ENCODE measurements at places on chromosomes 5 and 9. TPM values are rescaled to one million over a fixed set of nuclear protein-coding genes. Genes with fewer than 3 reads are reported as not detected.

The CYSRT1 gene
- total RNA-seq = 0.81 TPM

The LHX2 gene
- 2.9 TPM for total RNA-seq

The NPR2 gene
- 3.3 TPM for total RNA-seq

The TAS2R1 gene
- total RNA-seq = not detected

The SLC6A19 gene
- total RNA-seq = 0.73 TPM

The APBA1 gene
- 19.7 TPM for total RNA-seq

The ESM1 gene
- not detected for total RNA-seq

The DOK3 gene
- 3.2 TPM for total RNA-seq

The EFNA5 gene
- 0.60 TPM for total RNA-seq

The CCDC180 gene
- 1.1 TPM for total RNA-seq

The SV2C gene
- total RNA-seq = not detected

The SPATA31E1 gene
- total RNA-seq = not detected

The QRFP gene
- total RNA-seq = not detected

DNA sequence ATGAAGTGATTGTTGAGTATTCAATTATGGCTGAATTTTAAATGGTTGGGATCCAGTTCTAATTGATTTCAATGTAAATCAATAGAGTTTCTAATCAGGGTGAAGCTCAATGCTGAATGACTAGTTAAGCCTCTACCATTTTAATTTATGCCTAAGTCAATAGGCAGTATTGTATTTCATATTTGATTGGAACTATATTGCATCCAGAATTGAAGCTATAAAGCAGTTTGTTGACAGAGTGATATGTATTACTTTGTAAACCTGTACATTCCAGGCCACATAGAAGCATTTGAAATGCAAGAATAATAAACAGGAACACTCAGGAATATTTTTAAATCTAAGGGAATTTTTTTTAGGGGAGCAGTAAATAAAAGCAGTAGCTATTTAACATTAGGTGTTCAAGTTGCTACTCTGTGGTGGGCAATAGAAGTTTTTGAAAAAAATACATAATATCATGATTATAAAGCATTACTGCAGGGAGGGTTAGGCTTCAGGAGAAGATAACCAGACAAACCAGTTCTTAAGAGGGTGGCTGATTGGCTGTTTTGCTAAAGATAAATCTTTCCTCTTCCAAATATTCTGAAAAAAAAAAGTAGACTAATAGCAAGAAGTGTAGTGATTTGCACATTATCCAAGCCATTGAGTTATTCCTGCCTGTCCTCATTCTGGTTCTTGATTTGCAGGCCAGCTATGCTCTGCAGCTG lies 492.0 kb upstream of the MEF2C start:
- DNase-seq = no peak

DNA sequence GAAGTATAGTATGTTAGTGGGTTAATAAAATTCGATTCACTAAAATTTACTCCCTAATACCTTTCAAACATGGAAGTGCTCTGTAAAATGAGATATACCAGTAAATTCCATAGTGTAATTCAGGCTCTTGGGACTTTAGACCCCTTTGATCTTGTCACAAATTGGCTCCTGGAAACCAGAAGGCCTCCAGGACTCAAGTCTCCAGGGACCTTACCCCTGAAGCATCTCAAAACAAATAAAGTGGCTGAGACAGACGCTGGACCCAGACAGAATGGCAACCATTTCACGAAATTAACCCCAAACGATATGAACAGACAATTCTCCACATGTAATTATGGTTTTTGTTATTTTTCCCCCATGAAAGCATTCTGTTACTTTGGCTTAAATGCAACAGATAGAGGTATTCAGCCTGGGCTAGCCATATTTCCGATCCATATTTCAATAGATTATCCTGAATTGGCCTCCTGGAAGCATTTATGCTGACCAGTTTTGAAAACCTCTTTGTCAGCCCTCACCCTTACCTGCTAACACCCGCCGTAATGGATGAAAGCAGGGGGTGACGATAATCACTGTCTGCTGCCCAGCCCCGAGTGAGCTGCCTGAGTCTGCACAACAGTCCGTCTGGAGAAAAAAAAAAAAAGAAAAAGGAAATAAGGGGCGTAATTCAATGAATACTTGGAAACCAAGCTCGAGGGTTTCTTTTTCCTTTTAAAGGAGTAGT lies 34.1 kb upstream of the EFNA5 start:
- no peak for DNase-seq

DNA sequence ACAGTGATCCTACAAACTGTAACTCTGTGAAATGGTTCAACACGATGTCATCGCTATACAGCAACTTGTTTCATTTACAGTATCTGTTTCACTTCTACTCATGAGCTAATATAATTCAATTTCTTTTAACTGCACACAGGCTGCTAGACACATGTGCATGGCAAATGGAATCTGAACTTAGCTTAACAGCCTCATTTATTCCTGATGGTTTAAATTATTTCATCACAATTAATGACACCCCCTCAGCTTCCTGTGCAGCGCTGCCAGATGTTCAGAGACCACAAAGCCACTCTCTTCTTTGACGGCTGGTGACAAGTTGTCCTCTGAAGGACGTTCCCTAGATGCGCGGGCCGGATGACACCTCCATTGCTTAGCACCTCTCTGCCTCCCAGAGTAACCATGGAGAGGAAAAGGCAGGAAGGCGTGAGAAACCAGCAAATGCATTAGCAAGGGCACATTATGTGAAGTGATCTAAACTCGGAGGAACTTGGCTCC lies 191.1 kb downstream of the BNC2 start:
- no peak for DNase-seq

DNA sequence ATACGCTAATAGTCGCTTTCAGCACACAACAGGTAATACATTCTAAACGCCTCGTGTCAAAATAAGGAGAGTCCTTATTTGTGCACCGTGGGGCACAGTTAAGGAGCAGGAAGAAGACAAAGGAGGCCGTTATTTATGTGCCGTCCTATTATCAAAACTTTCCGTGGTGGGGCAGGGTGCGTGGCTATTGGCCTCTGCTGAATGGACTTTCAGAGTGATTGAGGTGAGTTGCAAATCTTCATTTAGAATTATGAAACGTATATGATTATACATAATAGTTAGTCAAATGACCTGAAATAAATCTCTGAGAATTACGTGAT lies 833 bp downstream of the C5orf24 start:
- no peak for DNase-seq

DNA sequence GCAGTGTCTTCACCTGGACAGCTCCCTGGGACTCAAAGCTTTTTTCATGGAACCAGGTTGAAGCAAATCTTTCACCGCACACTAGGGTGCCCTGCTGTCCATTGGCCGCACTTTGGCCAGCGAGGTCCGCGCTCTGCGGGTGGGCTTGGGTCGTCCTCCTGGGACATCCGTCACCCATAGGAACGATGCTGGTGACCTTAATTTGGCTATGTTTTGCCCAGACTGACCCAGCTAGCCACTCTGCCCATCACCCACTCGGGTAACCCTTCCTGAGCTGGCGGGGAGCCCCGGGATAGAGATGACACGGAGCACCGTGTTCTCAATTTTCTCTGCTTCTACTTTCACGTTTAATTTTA lies 25.9 kb downstream of the ZDHHC11B start:
- peak; percentile 42 for DNase-seq

DNA sequence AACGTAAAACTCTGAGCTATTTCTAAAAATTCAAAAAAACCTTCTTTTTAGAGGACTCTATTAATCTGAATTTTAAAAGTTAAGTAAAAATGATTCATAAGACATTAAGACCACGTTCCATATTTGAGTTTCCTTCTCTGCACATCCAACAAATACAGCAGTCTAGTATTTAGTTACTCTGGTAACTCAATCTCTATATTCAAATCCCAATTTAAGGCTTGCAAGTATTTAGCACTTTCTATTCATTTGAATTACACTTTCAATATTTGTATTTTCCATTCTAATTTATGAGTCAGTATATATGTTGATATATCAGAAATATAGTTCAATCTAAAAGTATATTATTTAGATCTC lies 17.7 kb downstream of the RFX3 start:
- no peak for DNase-seq

GRCh38 chr5:152592416-152592815 lies 187.3 kb upstream of the NMUR2 start:
- DNase-seq = no peak

GRCh38 chr5:82523633-82524032 lies 245.5 kb upstream of the RPS23 start:
- no peak for DNase-seq

DNA sequence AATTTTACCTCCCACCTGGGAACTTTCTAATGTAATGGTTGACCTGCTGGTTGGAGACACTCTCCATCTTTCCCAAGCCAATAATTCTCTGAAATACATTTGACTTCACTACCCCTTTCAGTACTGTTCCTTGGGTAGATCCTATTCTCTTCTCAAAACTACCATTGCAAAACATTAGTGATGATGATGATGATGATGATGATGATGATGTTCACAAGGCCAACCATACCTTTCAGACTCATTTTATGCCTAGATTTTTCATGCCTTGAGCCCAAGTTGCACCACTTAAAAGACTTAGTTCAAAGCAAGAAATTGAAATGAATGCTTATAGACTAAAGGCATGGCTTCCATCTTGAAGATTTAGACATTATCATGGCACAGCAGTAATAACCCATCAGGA lies 1141.1 kb upstream of the DMAC1 start:
- no peak for DNase-seq

- DNase-seq = no peak
Observed at GRCh38 chr5:137310051-137310730, 188.9 kb downstream of the SPOCK1 start.

DNA sequence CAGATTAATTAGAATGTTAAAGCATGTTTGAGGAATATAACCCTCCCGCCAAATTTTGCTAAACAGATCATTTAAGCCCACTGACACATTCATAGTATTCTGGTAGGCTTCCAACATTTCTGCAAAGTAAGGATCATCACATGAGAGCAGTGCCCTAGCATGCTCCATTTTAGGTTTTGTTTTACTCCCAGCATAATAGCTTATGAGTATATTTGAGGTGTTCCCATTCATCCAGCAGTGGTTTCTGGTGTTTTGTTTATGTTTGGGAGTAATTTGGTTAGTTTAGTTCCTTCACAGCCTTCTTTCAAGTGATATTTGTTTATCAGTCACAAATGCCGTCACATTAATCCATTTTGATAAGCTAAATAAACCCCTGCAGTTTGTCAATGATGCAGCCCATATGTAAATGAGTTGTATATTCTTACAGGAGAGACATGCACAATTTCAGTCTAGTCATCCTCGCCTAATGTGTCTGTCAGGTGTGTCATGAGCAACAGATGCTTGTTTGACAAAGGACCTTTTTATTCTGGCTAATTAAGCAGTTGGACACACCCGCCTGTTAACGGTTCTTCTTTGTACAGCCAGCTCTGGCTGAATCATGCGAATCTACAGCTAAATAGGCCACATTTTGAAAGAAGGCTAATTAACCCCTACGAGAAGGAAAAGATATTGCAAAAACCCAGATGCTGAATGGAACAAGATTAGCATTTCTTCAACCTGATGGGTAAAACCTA lies 124.4 kb downstream of the RFX3 start:
- DNase-seq = no peak

- no peak for DNase-seq
Observed at GRCh38 chr9:12930906-12931305, 156.1 kb downstream of the LURAP1L start.

DNA sequence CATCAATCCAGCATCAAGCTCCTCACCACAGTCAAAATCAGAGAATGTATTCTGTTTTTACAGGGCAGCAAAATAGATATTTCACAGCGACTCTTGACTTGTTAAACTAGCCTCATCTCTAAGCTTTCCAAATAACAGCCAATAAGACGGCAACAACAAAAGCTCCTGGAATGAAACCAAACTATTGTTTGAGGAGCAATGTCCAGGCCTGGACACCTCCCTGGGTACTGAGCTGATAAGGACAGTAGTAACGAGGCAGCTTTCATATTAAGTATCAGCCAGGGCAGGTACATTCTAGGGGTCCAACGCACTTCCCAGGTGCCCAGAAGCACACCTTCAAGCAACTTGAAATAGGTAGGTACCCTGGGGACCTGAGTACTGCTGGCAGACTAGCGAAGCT lies 260.3 kb downstream of the ENC1 start:
- DNase-seq = no peak

GRCh38 chr5:145752947-145753346 lies 82.2 kb downstream of the PRELID2 start:
- no peak for DNase-seq

DNA sequence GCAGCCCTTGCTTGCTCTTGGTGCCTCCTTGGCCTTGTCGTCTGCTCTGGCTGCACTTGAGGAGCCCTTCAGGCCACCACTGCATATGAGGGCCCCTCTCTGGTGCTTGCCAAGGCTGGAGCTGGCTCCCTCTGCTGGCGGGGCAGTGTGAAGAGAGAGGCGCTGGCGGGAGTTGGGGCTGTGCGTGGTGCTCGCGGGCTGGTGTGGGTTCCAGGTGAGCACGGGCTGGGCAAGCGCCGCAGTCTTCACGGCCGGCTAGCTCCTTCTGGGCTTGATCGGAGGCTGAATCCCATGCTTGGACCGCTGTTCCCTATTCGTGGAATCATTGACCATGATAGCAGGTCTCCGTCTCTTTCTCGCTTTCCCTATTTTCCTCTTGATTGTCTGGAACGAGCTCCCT lies 56.5 kb downstream of the XRCC4 start:
- no peak for DNase-seq

- DNase-seq = no peak
Observed at GRCh38 chr9:26301659-26302058, 590.9 kb downstream of the CAAP1 start.

- no peak for DNase-seq
Observed at GRCh38 chr5:139368613-139369012, 14.5 kb downstream of the SLC23A1 start.

DNA sequence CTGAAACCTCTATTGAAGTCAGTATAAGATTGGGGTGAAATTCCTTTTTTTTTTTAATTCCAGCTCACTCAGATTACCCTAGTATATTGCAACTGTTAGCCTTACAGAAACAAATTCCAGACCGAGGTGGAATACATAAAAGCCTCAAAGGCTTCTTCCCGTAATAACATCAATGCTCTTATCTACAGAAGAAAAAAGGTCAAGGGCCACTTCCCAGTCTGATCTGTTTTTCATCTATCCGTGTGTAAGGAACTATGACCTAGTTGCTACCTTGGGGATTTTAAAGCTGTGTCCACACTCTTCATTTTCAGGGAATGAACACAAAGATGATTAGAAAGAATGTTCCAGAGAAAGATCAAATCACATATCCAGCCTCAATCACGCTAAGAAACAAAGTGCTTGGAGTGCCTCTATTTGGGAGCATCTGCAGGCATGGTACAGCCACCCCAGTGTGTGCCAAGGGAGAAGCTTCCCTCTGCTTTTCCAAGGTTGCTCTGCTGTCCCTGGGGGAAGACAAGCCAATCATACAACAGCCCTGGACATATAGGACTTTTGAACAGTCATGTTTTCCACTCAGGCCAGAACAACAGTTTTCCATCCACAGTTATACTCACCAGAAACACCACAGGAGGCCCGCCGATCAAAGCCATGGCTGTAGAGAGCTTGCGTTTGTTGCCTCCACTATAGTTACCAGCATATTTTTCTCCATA lies 23.5 kb downstream of the NIPSNAP3B start:
- DNase-seq = no peak

Measured in left lobe of liver (tissue), 2 donors.